Activated CD4-positive, CD25-positive, alpha-beta regulatory T cell (primary cell): ENCODE measurements at places on chromosomes 5 and 9.

GRCh38 chr5:147645197-147645596, 135.3 kb upstream of the DPYSL3 start:
- no peak for DNase-seq

- DNase-seq, result no peak
Observed at GRCh38 chr5:65262096-65262495, 219.6 kb downstream of the ADAMTS6 start.

GRCh38 chr9:133973111-133973790, 18.9 kb downstream of the VAV2 start:
- DNase-seq, result no peak

DNA sequence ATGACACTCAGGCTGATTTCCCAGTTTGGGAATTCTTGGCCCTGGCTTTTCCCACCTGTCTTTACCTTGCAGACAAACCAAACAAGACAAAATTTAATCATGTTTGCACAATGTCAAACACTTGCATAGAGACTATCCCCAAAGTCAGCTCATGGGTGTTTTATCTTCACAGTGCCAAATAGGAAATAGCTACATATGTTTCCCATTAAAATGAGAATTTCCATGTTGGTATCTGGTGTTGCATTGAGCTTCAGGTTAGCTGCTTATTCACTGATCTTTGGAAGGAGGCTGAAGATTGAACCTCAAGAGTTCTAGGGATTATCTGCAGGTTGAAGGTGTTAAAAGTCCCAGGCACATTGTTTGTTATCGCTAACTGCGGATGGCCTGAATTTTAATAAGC, 19.5 kb downstream of the MAP1B start:
- DNase-seq, result no peak

GRCh38 chr9:37984672-37985611, 81.0 kb upstream of the SLC25A51 start:
- no peak for DNase-seq
